ENCODE measurements at places on chromosomes 12 and 14.

GRCh38 chr14:98466807-98467206 is 805.2 kb downstream of the BCL11B start:
- DNase-seq: peak; percentile 28

- DNase-seq: no peak
Observed at GRCh38 chr14:74645756-74646470, 33.9 kb upstream of the LTBP2 start.

DNA sequence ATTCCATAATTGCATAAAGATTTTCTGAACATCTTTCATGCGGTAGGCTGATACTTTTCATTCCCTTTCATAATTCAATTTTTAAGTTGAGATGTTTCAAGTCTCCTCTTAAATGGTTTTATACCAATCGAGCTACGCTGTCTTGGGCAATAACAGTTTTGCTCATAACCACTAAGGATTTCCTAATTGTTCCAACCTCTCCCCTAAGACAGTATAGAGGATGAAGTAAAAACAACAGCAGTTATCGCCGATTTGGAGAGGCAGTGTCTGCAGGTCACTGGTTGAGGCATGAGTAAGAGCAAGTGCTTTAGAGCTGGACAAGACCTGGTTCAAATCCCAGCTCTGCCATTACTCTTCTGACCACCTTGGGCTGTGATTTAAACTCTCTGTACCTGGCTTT is 6.9 kb upstream of the MED13L start:
- DNase-seq: no peak

GRCh38 chr14:51424561-51425251 is 184.7 kb downstream of the TMX1 start:
- peak; percentile 32 for DNase-seq

- no peak for DNase-seq
Observed at GRCh38 chr12:102033991-102034745, 27.6 kb downstream of the WASHC3 start.

DNA sequence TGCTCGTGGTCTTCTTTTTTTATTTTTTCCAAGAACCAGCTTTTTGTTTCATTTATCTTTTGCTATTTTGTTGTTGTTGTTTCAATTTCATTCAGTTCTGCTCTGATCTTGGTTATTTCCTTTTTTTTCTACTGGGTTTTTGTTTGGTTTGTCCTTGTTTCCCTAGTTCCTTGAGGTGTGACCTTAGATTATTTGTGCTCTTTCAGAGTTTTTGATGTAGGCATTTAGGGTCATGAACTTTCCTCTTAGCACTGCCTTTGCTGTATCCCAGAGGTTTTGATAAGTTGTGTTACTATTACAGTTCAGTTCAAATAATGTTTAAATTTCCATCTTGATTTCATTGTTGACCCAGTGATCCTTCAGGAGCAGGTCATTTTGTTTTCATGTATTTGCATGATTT is 3.3 kb upstream of the SERPINA11 start:
- no peak for DNase-seq

DNA sequence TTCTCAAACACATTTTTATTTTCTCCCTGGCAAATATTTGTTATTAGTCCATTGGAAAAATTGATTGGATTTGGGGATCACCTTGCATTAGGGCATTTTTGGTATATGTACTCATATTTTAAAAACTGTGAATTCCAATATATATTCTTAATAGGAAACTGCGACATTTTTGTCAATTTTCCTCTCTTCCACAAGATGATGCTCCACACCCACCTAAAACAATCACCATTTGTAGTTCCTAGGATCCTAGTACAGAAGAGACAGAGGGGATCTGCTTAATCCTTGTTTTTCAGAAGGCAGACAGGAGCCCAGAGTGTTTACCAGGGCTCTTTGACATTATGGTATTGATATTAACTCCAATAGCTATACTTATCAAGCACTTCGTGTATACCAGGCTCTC is 22.8 kb upstream of the OASL start:
- no peak for DNase-seq

GRCh38 chr14:87073880-87074570 is 919.0 kb downstream of the GALC start:
- no peak for DNase-seq

GRCh38 chr14:101969481-101969880 is 5.1 kb downstream of the DYNC1H1 start:
- DNase-seq: no peak

- no peak for DNase-seq
Observed at GRCh38 chr12:20486233-20486632, 117.9 kb downstream of the PDE3A start.

- DNase-seq: no peak
Observed at GRCh38 chr12:41248391-41248790, 60.3 kb downstream of the PDZRN4 start.

GRCh38 chr12:118033323-118033722 is 16.8 kb downstream of the RFC5 start:
- DNase-seq: no peak

DNA sequence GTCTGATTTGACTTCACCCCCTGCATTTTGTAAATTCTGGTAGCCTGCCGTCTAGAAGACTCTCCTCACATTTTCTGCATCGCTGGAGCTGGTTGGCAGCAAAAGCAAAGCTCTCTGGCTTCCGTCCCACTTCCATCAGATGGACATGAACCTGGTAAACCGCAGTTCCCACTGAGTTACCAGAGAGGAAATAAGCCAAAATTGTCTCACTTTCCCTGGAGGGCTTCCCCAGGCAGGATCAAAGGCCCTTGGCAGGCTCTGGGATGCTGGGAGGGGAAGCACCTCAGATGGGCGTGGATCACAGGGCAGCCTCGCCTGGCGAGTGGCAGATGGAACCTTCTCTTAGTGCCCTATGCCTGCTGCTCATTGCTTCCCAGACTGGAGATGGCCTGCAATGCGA is 243.5 kb downstream of the TMEM132C start:
- no peak for DNase-seq

- DNase-seq: no peak
Observed at GRCh38 chr12:69196302-69197288, 42.8 kb upstream of the CPSF6 start.

GRCh38 chr14:94173471-94173884 is 644 bp upstream of the PPP4R4 start:
- DNase-seq: no peak

- peak; percentile 52 for DNase-seq
Observed at GRCh38 chr14:100871234-100872186, 32.0 kb downstream of the RTL1 start.

DNA sequence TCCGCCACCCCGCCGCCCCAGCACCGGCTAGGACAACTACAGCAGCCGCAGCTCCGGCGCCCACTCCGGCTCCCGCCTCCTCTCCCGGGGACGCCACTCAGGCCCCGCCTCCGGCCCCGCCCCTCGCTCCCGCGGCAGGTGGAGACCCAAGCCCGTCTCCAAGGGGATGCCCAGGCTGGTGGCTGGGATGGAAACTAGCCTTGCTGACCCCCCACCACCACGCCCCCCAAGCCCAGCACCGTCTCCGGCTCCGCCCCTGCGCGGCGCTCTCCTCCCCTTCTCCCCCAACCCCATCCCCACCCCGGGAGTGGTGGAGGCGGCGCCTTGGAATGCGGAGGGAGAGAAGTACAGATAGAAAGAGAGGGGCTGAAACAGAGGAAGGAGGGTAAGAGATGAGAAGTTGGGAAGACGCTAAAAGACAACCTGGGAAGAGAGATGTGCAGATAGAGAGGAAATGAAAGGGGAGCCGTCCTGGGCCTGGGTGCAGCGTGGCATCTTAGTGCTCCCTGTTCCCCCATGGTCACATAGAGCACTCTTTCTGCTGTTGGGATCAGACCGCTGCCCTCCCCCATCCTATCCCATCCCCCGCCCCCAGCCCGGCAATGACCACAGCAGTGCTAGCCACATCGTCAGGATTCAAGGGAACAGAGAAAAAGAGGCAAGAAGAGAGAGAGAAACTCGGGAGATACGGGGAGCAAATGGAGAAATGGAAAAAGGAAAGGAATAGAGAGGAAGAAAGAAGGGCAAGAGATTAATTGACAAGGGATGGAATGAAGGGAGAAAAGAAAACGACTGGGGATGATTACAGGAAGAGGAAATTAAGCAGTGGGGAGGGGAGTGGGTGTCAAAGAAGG is at the start of gene ITGA7:
Gene ITGA7 (minus strand): TSS at position 64 of the 854 bp plus-strand sequence. CDS start 222 bp downstream, outside the sequence.
- no peak for DNase-seq

DNA sequence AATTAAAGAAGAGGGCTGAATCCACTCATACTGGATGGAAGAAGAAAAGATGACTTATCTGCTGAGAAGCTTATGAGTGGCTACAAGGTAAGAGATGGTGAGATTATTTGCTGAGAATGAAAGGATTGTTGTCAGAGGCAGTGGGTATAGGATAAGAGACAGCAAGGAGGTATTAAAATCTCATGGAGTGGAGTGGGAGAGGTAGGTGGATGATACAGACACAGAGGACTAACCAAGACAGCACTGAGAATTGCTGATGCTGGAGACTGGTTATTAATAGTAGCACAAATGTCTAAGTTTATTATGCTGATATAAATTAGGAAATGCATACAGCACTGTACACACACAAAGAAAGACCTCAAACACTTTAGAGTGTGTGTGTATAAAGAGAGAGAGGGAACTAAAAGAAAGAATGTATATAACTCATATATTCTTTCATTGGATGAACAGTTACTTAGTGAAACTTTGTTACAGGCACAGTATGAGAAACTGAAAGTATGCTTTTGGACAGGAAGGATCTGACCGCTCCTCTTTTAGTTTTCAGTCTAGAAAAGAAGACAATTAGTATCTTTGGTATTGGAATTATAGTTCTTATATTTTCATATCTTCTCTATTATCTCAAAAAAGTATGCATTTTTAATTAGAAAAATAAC is 543.1 kb downstream of the LRFN5 start:
- no peak for DNase-seq

- DNase-seq: no peak
Observed at GRCh38 chr12:111578971-111579340, 20.2 kb downstream of the ATXN2 start.

GRCh38 chr12:64631197-64631596 is 20.9 kb downstream of the RASSF3 start:
- no peak for DNase-seq

GRCh38 chr14:54727929-54728328 is 161.0 kb downstream of the SAMD4A start:
- peak; percentile 46 for DNase-seq

DNA sequence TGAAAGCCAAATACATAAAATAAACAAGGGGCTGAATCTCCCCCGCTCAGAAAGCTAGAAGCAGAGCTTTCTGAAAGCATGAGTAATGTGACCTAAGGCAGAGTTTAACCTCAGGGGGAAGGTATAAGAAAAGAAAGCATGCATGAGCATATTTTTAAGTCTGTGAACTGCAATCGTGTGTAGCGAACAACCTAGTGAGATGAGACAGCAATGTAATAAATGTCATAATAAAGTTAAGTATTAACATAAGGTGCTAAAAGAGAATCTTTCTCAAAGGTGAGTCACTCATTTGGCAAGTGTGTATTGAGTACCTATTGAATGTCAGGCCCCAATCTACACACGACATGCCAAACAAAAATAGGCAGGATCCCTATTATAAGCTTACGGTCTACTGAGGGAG is 14.2 kb upstream of the WDR20 start:
- DNase-seq: no peak

DNA sequence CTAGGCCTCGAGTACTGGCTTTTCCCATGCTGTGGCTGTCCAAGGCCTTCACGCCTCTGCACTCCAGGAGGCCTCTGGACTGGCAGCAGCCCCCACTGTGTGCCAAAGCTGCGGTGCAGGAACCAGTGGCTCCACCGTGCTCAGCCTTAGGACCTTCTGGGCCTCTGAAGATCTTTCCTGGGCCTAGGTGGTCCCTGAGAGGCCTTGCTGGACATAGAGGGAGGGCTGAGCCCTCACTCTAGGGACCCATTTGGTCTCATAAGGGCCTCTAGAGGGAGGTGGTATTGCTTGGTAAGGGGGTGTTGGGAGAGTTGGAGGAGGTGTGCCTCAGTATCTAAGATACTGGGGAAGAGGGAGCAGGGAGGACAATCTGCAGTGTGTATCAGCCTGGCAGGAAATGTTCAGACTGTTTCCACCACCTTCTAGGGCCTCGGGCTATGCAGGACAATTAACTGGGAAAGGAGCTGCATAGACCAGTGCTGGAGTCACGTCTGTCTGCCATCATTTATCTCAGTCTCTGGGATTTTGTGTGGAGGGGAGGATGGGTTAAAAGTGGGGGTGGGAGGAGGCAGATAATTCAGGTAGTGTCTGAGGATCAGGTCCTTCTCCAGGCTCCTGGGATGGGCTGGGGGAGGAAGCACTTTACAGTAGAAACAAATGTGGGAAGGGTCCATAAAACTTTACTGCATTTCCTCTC is 2.9 kb downstream of the HOXC5 start:
- no peak for DNase-seq

- DNase-seq: no peak
Observed at GRCh38 chr12:88945051-88945732, 364.9 kb upstream of the KITLG start.

GRCh38 chr14:40368314-40368713 is 936.1 kb upstream of the FBXO33 start:
- no peak for DNase-seq

GRCh38 chr12:12902036-12902435 is 10.7 kb downstream of the GPRC5A start:
- no peak for DNase-seq

DNA sequence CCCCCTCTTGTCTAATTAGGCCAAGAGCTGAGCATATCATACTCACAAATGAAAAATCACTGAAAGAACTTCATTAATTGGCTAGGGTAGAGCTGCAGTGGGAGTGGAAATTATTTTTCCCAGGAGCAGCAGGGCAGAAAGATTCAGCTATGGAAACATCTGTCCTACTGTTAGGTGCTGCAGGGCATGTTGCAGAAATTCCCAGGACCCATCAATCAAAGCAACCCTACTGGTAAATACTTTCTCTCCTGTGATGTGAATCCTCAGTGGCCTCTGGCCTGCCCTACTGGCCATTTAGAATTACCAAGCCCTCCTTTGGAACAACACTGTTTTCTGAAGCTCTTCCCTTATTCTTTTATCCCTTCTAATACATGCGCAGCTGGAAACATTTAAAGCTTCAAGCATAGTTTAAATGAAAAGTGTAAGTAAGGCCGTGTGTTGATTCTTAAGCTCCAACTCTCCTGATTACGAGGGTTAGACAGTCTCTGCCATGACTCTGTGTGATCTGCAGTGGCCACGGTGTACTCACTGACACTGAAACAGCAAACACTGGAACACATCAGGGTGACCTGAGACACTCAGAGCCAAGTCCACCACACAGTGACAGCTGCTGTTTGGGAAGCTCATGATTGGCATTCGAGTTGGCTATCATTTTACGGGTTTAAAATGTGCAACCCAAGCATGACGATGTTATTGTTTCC is 62.6 kb upstream of the TMCC3 start:
- DNase-seq: no peak

DNA sequence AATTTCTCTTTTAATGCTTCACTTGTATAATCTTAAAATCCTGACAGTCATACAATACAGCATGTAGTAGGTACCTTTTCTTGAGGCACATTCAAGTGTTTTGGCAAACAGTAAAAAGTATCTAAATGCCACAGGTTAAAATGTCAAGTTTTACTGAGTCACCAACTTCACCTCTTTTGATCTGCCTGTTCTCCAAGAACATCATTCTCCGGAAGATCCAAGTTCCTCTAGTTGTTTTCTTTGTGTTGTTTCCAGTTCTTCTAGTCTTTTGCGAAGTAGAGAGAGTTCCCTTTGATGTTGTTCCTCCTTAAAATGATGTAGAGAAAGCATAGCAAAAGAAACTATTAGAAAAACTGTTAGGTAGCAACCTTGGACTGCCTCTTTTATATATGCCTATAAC is 151.1 kb downstream of the CEP83 start:
- no peak for DNase-seq

- no peak for DNase-seq
Observed at GRCh38 chr12:116657921-116658495, 79.9 kb downstream of the SPRING1 start.

- DNase-seq: no peak
Observed at GRCh38 chr14:55265197-55265596, 6.0 kb upstream of the FBXO34 start.

Data from GM04504 (cell line).